Nasal cavity respiratory epithelium epithelial cell of viscerocranial mucosa (primary cell): ENCODE measurements at places on chromosomes 2 and 18. TPM values are rescaled to one million over a fixed set of nuclear protein-coding genes. Genes with fewer than 3 reads are reported as not detected.

MEP1B gene
- total RNA-seq, result under 0.01 TPM in 1 of 2 replicates, not detected in the other

MOGAT1 gene
- not detected in 2 replicates for total RNA-seq

CXCR2 gene
- under 0.01 and 0.28 TPM in 2 replicates for total RNA-seq

NEURL3 gene
- 0.50 TPM in 1 of 2 replicates, not detected in the other for total RNA-seq

NETO1 gene
- total RNA-seq, result not detected in 2 replicates

MATN3 gene
- 0.34 and 1.00 TPM in 2 replicates for total RNA-seq

GPR35 gene
- total RNA-seq, result 0.34 and 0.85 TPM in 2 replicates

SERPINB4 gene
- 1.7 and 63.5 TPM in 2 replicates for total RNA-seq

PIK3C3 gene
- total RNA-seq, result 31.1 and 56.7 TPM in 2 replicates

PLGLB2 gene
- 0.34 and 1.5 TPM in 2 replicates for total RNA-seq

B3GNT7 gene
- under 0.01 and 1.3 TPM in 2 replicates for total RNA-seq

FOXI3 gene
- total RNA-seq, result 0.34 TPM in 1 of 2 replicates, not detected in the other

SLC40A1 gene
- total RNA-seq, result 1.4 and 5.0 TPM in 2 replicates

XDH gene
- 8.2 and 16.9 TPM in 2 replicates for total RNA-seq

ANKRD62 gene
- total RNA-seq, result under 0.01 TPM in 1 of 2 replicates, not detected in the other

CD8B2 gene
- total RNA-seq, result not detected in 2 replicates

IL1B gene
- total RNA-seq, result 176 and 257 TPM in 2 replicates

HAAO gene
- total RNA-seq, result 0.50 TPM in 1 of 2 replicates, not detected in the other

MOCOS gene
- 37.3 and 63.1 TPM in 2 replicates for total RNA-seq

EVX2 gene
- not detected in 2 replicates for total RNA-seq

PROM2 gene
- total RNA-seq, result 14.0 and 101 TPM in 2 replicates

EFR3B gene
- total RNA-seq, result 0.07 and 0.34 TPM in 2 replicates

C2orf78 gene
- total RNA-seq, result not detected in 2 replicates

CIDEA gene
- 0.07 and 5.5 TPM in 2 replicates for total RNA-seq

CD8A gene
- 0.07 TPM in 1 of 2 replicates, not detected in the other for total RNA-seq

PER2 gene
- total RNA-seq, result 11.3 and 20.5 TPM in 2 replicates

SERPINB2 gene
- total RNA-seq, result 44.4 and 182 TPM in 2 replicates

TIA1 gene
- 49.2 and 96.7 TPM in 2 replicates for total RNA-seq

CIAO1 gene
- 84.8 and 85.8 TPM in 2 replicates for total RNA-seq

FIGN gene
- 1.0 and 1.6 TPM in 2 replicates for total RNA-seq

CACNB4 gene
- total RNA-seq, result under 0.01 and 0.43 TPM in 2 replicates

FKBP1B gene
- total RNA-seq, result 6.4 and 7.9 TPM in 2 replicates

CDCA7 gene
- 2.9 and 3.8 TPM in 2 replicates for total RNA-seq

ABCB11 gene
- total RNA-seq, result under 0.01 and 0.07 TPM in 2 replicates

GPR45 gene
- total RNA-seq, result not detected in 2 replicates

GDF7 gene
- under 0.01 TPM in 2 replicates for total RNA-seq

PECR gene
- total RNA-seq, result 8.5 and 21.5 TPM in 2 replicates

DHRS9 gene
- 8.8 and 15.0 TPM in 2 replicates for total RNA-seq

SERPINB10 gene
- under 0.01 and 0.43 TPM in 2 replicates for total RNA-seq

ANKRD30B gene
- not detected in 2 replicates for total RNA-seq

FRZB gene
- total RNA-seq, result under 0.01 TPM in 2 replicates

TTC39C gene
- 19.1 and 21.5 TPM in 2 replicates for total RNA-seq

COL5A2 gene
- total RNA-seq, result 9.6 and 23.5 TPM in 2 replicates

KIF1A gene
- 0.07 TPM in 1 of 2 replicates, not detected in the other for total RNA-seq
